Activated CD4-positive, alpha-beta memory T cell treated with anti-CD3 and anti-CD28 coated beads, Interleukin-2, amount 10 ng/mL, durations not matched to agents 7 days and 5 days (primary cell): ENCODE measurements at places on chromosomes 11 and 22. TPM values are rescaled to one million over a fixed set of nuclear protein-coding genes. Genes with fewer than 3 reads are reported as not detected.

CCDC179 gene
- not detected for total RNA-seq

GPR83 gene
- total RNA-seq: not detected

MS4A2 gene
- not detected for total RNA-seq

DNA sequence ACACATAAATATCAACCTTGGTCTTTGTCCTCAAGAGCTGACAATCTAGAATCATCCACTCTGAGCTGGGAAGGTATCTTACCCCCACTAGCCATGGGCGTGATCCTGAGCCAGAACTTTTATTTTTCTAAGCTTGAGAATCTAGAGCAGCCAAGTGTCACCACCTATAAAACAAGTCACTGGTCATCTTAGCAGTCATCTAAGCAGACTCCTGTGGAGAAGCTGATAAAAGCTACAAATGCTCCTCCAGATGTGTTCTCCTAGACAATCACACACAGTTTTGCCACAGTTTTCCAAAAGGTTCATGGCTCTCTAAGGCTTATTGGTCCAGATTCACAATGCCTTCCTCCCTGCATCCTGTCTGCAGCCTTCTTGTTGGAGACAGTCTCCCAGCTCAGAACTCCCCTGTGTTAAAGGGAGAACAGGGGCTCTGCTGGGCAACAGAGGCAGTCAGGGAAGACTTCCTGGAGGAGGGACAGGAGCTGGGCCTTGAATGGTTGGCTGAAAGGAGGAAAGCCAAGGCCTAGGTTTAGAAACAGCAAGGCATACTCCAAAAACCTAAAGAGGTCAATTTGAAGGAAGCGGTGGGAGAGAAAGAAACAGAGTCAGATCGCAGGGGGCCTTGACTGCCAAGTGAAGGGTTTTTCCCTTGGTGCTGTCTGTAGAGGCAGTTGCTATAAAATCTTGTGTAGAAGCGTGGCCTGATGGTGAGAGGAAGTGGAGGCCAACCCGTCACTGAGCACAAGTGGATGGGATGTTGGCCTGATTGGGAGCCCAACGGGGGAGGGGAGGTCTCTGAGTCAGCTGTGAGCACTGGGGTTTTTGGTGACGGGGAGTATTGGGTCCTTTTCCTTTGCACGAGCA is 42.0 kb downstream of the ALX4 start:
- no peaks in the 10 kb centered on the region for H3K36me3 ChIP-seq
- H3K4me1 ChIP-seq: no peaks in the 10 kb centered on the region
- H3K27me3 ChIP-seq: no peaks in the 10 kb centered on the region
- no peak overlapping the region for H3K4me3 ChIP-seq

DNA sequence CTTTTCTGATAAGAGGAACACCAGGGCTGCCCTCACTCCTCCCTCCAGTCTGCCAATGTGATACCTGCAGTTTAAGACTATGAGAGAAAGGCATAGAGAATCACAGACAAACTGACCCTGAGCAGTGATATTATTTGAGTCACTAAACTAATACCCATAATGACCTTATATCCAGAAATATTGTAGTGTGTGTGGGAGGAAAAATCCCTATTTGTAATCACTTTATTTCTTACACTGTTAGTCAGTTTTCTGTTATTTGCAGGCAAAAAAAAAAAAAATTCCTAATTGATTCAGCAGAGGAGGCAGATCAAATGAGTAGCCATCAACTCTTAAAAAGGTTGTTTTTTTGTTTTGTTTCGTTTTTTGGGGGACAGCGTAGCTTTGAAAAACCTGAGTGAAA is 82.5 kb downstream of the MAML2 start:
- H3K27me3 ChIP-seq: no peaks in the 10 kb centered on the region
- no peak overlapping the region for H3K4me3 ChIP-seq
- DNase-seq: no peak
- peaks cover 81% of the 10 kb centered on the region for H3K4me1 ChIP-seq
- H3K36me3 ChIP-seq: peaks cover 29% of the 10 kb centered on the region

DNA sequence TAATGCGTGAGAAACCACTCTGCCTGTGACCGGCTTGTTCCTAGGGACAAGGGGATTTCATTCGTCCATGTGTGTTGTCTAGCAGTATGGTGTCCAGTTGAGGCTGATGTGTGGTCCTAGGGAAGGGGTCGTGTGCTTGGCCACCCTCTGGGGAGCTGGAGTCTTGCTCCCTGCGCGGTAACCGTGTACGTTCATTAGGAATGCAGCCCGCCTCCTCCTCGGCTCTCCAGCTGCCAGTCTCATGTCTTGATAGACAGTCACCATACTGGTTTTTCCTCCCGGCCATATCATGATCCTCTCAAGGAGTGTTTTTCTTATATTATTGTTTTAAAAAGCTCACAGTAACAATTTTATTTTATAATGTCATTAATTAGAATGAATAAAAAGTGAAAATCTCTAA is 5.9 kb downstream of the CTTN start:
- H3K27ac ChIP-seq: no peak overlapping the region
- peaks cover 59% of the 10 kb centered on the region for H3K27me3 ChIP-seq
- H3K4me1 ChIP-seq: peaks cover 6% of the 10 kb centered on the region
- H3K36me3 ChIP-seq: no peaks in the 10 kb centered on the region
- DNase-seq: no peak

- DNase-seq: peak; percentile 75
- H3K27me3 ChIP-seq: no peaks in the 10 kb centered on the region
- peaks cover 75% of the 10 kb centered on the region for H3K36me3 ChIP-seq
- H3K27ac ChIP-seq: peak overlapping the region; percentile 93
These were observed 1.8 kb upstream of the PACS1 start for GRCh38 chr11:66068154-66068821.
